ENCODE measurements at places on chromosomes 1 and 21.

DNA sequence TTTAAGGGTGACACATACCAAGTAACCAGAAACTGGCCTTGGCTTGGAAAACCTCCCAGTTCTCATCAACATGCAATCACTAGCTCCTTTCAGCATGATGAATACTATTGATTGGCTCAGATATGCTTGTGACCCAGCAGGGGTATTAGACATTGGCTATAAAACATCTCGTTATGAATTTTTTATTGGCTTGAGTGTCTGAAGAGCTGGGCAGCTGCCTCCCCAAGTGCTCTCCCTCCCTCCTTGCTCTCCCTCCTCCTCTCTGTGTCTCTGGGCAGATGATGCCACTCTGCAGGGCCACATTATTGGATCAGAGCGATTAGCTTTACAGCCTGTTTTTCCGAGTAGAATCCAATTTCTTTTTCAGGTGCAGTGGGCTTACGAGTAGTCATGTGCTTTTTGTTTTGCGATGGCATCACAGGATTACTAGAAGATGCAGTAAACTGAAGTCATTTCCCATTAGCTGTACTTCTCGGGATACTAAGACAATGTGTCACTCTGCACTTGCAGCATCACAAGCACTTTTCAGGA is 79.3 kb upstream of the ATF3 start:
- peak; percentile 89 for DNase-seq

- no peak for DNase-seq
Observed at GRCh38 chr1:78069784-78070183, 24.0 kb downstream of the GIPC2 start.

- DNase-seq: no peak
Observed at GRCh38 chr1:79089946-79090345, 83.4 kb upstream of the ADGRL4 start.

- DNase-seq: no peak
Observed at GRCh38 chr1:85411567-85412305, 53.2 kb downstream of the DDAH1 start.

DNA sequence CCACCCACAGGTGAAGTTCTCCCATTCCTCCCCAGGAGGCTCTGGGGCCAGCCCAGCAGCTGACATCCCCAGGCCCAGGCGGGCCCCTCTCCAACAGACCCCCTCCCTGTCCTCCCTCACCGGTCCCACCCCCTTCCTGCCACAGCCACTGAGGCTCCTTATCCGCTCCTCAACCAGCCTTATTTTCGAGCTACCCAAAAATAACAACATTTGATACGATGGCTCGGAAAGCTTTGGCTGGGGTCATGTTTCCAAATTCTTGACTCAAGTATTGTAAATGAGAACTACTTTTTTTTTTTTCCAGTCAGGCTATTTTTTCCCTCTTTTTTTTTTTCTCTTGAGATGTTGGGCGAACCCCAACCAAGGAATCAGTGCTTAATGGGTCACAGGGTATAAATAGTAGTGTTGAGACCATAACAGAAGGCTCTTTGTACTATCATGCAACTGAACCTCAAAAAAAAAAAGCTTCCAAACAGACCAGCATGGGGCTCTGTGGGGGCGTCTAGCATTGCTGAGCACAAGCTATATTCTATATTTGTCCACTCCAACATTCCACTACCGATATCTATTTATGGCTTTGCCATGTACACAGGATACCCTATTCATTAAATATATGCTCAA is 27.2 kb downstream of the IRF2BP2 start:
- DNase-seq: no peak

DNA sequence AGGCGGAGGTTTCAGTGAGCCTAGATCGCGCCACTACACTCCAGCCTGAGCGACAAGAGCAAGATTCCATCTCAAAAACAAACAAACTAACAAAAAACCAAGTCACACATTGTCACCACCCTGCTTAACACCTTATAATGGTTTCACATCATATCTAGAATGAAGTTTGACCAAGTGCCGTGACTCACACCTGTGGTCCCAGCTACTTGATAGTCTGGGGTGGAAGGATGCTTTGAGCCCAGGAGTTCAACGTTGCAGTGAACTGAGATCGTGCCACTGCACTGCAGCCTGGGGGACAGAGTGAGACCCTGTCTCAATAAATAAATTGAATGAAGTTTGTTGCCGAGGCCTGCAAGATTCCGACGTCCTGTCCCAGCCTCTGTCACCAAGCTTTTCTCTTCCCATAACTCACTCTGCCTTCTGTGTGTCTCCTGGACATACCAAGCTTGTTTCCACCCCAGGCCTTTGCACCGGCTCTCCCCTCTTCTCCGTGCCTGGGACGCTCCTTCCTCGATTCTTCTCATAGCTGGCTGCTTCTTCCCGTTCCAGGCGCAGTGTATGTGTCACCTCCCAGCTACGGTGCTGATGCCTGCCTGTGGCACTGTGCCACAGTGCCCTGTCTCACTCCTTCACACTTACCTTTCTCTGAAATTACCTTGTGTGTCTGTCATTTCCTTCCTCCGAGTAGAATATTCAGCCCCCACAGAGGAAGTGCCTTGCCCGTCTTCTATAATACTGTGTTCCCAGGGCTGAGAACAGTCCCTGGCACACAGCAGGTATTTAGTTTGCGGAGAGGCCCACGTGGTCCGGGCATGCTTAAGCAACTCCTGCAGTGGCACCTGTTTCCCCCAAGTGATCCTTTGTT is 3.8 kb upstream of the SELENON start:
- DNase-seq: no peak

GRCh38 chr1:89546082-89546889 is 21.7 kb downstream of the LRRC8B start:
- DNase-seq: peak; percentile 80

DNA sequence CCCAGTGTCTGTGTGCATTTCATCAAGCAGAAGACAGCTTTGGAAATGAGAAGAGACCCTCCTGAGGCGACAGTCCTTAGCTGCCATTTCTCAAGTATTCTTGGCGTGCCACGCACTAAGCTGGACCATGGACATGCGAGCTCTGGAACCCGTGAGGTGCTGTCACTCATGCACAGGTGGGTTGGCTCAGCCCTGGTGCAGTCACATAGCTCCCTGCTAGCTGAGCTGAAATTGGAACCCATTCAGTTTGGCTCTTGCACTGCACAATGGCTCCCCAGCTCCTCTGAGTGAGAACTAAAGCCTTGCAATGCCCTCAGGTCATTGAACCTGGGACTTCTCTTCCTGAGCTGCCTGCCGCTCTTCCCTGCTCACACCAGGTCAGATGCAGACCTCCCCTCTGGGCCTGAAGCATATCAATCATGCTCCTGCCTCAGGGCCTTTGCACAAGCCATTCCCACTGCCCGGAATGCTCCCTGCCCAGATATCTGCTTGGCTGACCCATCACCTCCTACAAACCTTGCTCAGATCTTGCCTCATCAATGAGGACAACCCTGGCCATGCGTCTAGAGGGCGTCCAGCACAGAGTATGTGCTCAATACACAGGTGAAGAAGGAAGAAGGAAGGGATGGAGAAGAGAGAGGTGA is 6.3 kb upstream of the SRARP start:
- no peak for DNase-seq

DNA sequence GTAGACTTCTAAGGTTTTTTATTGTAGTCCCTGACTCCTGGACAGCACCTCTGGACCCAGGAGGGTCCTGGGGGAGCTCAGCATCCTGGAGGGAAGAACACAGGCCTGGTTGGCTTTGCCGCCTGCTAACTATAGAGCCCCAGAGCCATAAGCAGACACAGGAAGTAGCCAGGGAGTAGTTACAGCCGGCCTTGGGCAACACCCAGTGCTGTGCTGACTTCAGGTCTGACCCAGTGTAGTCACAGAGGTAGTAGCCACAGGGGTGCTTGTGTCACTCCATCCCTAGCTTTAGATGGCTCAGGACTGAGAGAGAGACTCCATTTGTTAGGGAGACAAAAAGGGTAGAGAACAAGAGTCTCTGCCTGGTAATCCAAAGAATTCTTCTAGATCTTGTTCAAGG is 21.9 kb downstream of the MCOLN2 start:
- DNase-seq: no peak

DNA sequence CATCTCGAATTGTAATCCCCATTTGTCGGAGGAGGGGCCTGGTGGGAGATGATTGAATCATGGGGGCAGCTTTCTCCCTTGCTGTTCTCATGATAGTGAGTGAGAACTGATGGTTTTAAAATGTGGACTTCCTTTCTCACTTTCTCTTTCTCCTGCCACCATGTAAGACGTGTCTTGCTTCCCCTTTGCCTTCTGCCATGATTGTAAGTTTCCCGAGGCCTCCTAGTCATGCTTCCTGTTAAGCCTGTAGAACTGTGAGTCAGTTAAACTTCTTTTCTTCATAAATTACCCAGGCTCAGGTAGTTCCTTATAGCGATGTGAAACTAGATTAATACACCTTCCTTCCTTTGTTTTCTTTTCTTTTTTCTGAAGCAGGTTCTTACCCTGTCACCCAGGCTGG is 13.9 kb downstream of the DNAJC6 start:
- no peak for DNase-seq

- DNase-seq: peak; percentile 71
Observed at GRCh38 chr1:177211231-177211630, 40.5 kb downstream of the BRINP2 start.

DNA sequence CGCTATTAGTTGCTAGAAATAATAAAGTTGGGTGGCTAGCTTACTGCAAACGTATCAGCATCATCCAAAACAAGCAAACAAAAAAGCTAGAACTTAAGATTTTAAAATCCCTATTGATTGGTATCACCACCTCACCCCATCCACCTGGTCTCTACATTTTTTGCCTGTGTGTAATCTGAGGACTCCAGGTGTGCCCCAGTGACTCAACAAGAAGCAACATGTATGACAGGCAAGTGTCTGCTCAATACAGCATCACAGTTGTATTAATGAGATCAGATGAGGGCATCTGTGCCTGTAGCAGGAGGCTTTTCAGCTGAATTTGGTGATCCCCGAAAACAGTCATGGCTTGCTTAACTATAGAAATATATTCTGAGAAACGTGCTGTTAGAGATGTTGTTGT is 14.6 kb upstream of the PAPPA2 start:
- DNase-seq: no peak

GRCh38 chr1:167722152-167722869 is 529 bp downstream of the MPZL1 start:
- peak; percentile 17 for DNase-seq

- DNase-seq: no peak
Observed at GRCh38 chr1:223012938-223013337, 130.1 kb downstream of the TLR5 start.

DNA sequence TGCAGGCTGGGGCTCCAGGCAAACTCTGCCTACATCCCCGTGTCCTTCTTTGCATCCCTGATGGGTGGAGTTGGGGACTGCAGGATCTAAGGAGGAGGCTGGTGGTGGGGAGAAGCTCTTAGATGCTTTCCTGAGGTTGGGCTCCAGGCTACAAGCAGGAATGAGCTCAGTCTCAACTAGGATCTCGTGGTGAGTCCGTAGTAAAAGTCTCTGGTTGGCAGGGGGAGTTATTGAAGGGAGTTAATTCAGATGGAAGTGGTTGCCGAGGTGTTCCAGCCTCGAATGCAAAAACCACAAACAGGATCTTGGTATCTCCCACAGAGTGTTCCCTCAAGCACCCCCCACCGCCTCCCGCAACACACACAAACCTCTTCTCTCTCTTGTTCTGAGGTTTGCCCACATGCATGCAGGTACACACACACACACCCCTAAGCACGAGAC is 35.0 kb downstream of the TMCC2 start:
- DNase-seq: no peak

DNA sequence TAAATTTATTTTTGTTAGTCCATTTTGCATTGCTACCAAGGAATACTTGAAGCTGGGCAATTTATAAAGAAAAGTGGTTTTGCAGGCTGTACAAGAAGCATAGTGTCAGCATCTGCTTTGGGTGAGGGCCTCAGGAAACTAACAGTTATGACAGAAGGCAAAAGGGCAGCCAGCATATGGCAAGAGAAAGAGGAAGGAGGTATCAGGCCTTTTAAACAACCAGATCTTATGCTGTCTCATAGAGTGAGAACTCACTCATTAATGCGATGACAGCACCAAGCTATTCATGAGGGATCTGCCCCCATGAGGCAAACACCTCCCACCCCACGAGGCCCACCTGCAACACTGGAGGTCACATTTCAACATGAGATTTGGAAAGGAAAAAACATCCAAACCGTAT is 898.4 kb downstream of the KCNT2 start:
- no peak for DNase-seq

DNA sequence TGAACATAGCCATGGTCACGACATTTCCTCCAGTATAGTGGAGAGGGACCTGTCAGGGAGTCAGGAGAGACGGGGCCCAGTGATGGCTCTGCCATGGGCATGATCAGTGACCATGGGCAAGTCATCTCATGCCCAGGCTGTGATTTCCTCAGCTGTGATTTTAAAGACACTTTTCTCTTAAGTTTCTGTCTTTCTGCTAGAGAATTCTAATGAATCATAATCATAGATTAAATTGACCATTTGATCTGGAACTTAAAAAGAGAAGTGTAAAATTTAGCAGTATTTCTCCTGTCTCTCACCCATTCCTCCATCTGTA is 112.7 kb downstream of the USP25 start:
- no peak for DNase-seq

DNA sequence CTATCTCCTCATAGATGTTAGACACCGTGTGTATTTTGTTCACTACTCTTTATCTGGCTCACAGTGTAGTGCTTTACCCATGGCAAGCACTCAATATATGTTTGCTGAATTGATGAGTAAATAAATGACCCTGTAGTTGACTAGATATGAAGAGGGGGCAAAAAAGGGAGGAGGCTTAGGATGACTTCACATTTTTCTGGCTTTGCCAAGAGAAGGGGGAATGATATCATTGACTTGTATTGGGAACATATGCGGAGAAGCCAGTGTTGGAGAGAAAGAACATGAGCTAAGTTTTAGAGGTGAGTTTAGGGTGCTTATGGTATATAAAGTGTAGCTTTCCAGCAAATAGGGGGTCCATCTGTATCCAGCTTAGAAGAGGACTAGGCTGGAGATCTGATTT is 145.5 kb downstream of the TENT5C start:
- no peak for DNase-seq

- DNase-seq: no peak
Observed at GRCh38 chr1:117871013-117871412, 58.4 kb downstream of the GDAP2 start.

DNA sequence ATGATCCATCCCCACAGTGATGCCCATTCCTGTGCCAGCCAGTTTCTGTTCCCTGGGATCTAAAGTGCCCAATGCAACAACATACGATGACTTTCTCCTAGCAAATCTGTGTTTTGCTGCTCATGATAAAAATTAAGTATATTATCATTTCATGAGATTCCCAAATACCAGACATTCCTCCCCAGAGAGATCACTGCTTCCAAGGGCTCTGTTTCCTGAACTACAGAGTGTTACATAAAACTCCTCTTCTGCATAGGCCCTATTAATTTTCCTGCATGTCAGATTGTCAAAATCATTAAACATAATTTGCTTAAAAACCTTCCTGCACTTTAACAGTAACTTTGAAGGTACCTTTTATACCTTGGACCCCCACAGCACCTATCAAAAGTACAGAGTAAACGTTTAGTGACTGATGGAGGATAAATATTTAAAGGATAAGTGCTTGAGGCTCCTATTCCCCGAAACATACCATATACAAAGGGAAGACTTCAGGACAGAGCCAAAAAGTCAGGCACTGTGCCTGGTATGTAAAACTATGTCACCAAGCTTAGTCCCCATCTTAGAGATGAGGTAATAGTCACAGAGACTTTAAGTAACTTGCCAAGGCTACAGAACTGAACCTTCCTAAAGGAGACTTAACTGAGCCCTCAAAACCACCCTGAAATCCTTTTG is 50.2 kb downstream of the SLC25A24 start:
- DNase-seq: no peak

- DNase-seq: no peak
Observed at GRCh38 chr1:77680173-77680572, 2.3 kb downstream of the ZZZ3 start.

- DNase-seq: no peak
Observed at GRCh38 chr1:50923564-50923963, 36.5 kb downstream of the FAF1 start.

GRCh38 chr1:78759881-78760280 is 110.2 kb downstream of the IFI44 start:
- no peak for DNase-seq

Data from LHCN-M2 (cell line).